ENCODE measurements at places on chromosomes 5 and 9.

GRCh38 chr5:138968601-138969000 lies 93.5 kb upstream of the LRRTM2 start:
- no peak for DNase-seq

GRCh38 chr9:113349445-113350094 lies at the start of gene BSPRY:
TSS of gene BSPRY (plus strand) at chr9:113349541. CDS start at chr9:113349580, 39 bp downstream.
- no peak for DNase-seq

DNA sequence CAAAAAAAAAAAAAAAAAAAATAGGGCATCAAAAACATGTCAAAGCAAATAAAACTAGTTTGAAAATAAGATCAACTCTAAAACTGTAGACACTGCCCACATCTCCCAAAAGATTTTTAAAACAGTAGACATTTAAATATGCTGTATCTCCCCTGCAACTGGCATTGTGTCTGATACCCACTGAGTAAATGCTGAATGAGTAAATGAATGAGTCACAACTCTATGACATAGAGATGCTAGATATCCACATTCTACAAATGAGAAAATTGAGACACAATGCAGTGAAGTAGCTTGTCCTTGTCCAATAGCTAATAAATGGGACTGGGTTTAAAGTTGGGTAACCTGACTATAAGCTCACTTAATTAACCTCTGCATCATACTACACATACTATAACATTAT lies 14.1 kb upstream of the MAP1B start:
- no peak for DNase-seq

DNA sequence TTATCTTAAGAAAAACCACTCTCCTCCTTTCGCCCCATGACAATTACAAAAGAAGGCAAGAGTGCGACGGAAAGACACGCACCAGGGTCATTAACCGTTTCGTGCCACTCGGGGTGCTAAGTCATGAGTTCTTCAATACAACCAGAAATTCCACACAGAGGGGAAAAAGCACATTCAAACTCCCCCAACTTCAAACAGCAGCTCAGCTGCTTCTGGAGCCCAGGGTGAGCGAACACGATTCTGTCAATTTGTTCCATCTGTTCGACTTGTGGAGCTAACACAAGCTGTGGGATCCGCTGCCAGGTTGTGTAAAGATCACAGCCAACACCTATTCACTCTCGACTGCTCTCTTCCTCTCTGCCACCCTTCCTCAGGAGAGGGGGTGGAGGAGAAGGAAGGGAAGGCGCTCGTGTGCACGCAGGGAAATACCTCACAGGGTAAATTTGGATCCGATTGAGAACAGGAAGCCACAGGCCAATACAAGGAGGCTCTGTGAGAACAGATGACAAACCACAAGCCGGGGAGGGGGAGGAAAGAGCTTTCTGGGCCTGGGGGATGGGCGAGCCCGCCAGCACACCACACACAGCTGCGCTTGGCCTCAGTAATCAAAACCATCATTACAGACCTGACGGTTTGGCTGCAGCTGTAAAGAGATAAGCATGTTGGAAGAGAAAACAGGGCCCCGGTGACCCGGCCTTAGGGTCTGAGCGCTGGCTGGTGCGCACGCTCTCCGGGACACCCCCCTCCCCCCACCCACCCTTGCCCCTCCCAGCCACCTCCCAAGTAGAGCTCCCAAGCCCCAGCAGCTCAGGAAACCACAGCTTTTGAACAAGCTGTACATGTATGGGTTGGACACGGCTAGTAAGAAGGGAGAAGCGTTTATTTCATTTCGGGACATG lies 54.3 kb downstream of the PTCH1 start:
- DNase-seq: peak; percentile 64

DNA sequence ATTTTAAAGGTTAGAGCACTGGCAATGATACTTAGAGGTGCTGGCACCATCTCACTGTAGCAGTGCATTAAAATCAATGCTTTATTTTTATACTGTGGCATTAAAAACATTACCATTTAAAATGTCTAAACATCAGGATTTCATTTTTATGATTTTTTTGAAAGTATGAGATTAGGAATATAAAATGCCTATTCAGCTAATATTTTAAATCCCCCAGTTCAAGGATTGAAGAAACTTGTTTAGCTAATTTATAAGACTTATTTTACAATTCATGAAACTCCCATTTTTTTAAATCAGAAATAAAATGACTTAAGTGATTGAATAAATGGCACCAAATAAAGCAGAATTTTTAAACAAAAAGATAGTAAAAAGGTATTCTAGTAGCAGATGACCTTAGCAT lies 625.6 kb downstream of the RAB3C start:
- no peak for DNase-seq

DNA sequence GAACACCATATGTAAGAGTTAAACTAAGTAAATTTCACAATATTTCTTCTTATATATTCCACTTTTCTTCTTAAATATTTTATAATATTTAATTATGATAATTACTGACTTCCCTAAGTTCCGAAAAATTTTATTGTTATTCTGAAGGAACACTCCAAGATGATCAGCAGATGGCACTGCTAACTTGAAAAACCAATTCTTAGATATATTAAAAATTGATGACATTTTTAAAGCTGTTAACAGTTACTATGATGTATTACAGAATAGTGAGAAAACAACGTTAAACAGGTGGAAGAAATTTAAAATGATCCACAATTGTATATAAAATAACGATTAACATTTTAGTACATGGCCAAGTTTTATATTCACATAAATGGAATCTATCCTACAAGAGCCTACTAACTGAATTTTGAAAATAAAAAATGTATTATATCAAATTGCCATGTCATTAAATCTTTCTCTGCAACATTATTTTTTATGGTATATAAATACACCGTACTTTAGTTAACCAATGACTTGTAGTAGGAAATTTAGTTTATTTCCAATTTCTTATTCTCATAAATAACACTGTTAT lies 30.1 kb upstream of the MUSK start:
- DNase-seq: no peak

GRCh38 chr5:100872408-100873190 lies 30.5 kb downstream of the ST8SIA4 start:
- no peak for DNase-seq

GRCh38 chr5:107615299-107615817 lies 55.4 kb downstream of the EFNA5 start:
- DNase-seq: no peak

GRCh38 chr5:120298981-120299380 lies 165.1 kb upstream of the PRR16 start:
- DNase-seq: no peak

- DNase-seq: no peak
Observed at GRCh38 chr5:129687941-129688340, 60.0 kb upstream of the MINAR2 start.

DNA sequence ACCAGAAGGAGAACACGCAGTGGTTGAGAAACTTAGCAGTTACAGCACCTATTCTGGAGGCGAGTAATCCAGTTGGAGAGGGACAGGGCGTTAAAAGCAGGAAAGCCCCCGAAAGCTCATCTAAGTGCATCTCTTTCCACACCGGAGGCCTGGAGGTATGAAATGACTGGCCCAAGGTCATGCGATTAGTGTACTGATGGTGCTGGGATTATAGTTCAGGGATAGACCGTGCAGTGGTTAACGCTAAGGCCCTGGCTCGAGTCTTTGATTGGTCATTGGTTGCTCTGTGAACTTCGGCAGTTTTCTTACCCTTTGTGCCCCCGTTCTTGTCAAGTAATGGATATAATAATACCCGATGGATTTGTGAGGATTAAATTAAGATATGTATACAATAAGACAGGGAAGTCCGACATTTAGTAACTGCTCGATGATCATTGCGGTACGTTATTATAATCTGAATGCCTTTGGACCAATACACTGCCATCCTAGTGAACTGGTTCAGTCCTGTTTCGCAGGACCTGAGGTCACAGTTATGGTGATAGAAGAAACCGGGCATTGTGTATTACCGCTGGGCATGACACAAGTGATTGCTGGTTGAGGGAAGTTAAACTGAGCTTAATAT lies 960 bp downstream of the CANX start:
- no peak for DNase-seq

DNA sequence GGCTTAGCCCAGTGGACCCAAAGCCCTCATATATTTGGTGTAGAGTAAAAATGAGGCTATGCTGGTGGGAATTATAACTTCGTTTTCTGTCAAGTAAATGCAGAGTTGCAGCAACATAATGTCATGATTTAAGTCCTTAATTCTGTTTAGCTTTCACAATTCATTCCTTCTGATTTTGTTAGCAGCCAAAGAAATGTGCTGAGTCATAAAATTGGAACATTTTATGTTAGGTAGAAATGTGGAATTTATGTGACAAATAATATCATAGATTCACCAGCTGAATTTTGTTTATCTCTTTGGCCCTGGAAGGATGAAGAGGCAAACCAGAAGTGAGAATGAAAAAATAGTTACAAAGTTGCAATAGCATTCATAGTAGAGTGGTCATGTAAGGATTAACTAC lies 247.0 kb downstream of the TRPM3 start:
- no peak for DNase-seq

GRCh38 chr5:30347858-30348257 lies 845.6 kb upstream of the CDH6 start:
- no peak for DNase-seq

DNA sequence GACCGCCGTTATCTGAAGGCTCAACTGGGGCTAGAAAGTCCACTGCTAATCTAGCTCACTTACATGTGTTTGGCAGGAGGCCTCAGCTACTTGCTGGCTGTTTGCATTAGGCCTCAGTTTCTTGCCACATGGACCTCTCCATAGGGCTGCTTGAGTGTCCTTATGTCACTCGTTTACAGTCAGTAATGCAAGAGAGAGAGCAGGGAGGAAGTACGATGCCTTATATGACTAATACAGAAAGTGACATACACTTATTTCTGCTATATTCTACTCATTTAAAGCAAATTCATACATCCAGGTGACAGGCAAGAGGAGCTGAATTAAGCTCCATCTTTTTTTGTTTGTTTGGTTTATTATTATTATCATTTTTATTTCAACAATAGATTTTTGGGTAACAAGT lies 179.6 kb downstream of the LURAP1L start:
- no peak for DNase-seq

DNA sequence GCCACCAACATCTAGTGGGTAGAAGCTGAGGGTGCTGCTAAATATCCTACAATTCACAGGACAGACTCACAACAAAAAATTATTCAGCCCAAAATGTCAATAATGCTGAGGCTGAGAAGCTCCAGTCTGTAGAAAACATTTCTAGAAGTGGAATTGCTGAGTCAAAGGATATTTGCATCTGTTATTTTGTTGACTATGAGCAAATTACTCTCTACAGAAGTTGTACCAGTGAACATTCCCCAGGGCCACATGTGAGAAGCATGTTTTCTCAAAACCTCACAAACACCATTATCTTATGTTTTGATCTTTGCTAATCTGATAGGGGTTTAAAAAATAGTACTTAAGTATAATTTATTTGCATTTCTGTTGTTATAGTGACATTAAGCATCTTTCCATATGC lies 15.4 kb downstream of the ITK start:
- DNase-seq: no peak

- no peak for DNase-seq
Observed at GRCh38 chr5:147093138-147093537, 141.7 kb upstream of the STK32A start.

GRCh38 chr5:97043511-97043910 lies 98.9 kb downstream of the LIX1 start:
- DNase-seq: no peak

GRCh38 chr9:72486594-72486955 lies 34.8 kb upstream of the TMC1 start:
- no peak for DNase-seq

DNA sequence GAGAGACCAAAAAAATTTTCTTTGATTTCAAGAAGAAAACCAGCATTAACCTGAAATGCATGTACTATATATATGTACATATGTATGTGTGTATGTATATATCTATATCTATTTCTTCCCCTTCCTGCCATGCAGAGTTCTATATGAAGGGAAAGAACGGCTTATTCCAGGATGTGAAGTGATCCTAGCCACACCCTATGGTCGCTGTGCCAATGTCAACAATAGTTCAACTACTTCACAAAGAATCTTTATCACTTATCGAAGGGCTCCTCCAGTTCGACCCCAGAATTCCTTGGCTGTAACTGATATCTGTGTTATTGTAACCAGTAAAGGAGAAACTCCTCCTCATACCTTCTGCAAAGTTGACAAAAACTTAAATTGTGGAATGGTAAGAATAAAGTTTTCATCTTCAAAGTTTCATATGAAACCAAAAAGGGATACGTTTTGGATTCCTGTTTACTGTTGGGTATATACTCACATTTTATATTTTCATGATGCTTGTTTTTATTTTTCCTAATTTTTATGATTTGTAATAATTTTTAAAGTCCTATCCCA lies 56.2 kb downstream of the DENND4C start:
- DNase-seq: no peak

GRCh38 chr5:122306461-122306860 lies 5.6 kb upstream of the SNCAIP start:
- DNase-seq: no peak

DNA sequence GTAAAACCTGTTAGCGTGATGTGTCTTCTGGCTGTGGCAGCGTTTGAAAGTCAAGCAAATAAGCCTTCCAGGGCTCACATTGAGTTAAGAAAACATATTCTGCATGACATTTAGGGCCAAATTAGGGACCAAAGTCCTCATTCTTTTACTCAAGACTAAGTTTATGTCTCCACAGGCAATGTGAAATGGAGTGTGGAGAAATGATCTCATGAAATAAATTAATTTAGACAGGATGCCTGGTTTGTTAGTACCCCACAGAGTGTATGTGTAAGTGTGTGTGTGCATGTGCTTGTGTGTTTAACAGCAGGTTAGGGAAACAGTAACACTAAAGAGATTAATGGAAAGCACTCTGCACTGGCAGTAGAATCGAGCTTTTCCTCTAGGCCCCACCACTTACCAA lies 82.9 kb upstream of the SNX2 start:
- DNase-seq: no peak

DNA sequence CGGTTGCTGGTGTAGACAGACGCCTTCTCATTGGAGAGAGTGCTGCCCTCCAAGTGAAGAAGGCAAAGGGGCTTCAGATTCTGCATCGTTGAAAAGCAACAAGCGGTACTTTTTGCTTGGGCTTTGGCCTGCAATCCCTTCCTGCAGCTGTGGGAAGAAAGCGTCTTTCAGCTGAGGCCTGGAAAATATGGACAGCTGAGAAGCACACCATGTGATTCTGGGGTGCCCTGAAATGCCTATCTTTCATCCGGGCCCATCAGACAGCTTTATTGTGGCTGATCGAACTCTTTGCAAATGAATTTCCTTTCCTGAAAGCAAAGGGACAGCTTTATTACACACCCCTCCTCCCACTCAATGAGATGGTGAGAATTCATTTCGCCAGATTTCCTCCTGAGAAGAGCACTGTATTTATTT lies 74.0 kb downstream of the NSG2 start:
- DNase-seq: no peak

DNA sequence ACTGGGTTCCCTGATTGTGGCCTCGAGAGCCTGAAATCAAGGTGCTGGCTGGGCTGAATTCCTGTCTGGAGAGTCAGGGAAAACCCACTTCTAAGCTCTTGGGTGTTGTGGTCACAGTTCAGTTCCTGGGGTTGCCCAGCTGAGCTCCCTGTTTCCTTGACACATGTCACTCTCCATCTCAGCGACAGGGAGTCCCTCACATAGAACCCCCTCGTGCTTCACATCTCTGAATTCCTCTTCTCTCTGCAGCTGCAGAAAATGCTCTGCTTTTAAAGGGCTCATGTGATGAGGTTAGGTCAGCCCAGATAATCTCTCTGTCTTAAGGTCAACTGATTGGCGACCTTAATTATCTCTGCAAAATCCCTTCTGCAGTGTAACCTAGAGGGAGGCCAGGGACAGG lies 53.5 kb upstream of the NFIL3 start:
- DNase-seq: no peak

GRCh38 chr5:110161162-110161561 lies 471.4 kb downstream of the MAN2A1 start:
- DNase-seq: no peak
